ENCODE measurements at places on chromosomes 5 and 9.
A peak's percentile ranks its signal among the peaks of the same experiment; 100 is the strongest.

- DNase-seq: no peak
Observed at GRCh38 chr9:35972093-35972492, 14.1 kb upstream of the OR2S2 start.

DNA sequence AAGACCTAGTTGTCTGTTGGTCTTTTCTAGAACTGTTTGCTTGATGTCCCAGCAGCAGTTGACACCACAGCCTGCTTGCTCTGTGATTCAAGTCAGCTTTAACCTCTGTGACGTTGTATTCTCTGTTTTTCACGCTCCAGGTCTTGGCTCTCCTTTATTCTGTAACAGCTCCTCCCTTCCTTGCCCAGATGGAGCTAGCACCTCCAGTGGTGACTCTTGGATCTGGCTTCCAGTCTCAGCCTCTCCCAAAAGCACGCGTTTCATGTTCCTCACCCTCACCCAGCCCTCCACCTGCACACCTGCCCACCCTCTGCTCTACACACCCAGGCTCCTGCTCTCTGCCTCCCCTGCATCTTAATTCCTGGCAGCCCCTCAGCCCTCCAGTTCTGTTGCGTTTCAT is 50.6 kb downstream of the DMRT1 start:
- no peak for DNase-seq

- no peak for DNase-seq
Observed at GRCh38 chr5:158869854-158870253, 229.9 kb downstream of the EBF1 start.

- no peak for DNase-seq
Observed at GRCh38 chr5:124790895-124791732, 44.7 kb upstream of the ZNF608 start.

DNA sequence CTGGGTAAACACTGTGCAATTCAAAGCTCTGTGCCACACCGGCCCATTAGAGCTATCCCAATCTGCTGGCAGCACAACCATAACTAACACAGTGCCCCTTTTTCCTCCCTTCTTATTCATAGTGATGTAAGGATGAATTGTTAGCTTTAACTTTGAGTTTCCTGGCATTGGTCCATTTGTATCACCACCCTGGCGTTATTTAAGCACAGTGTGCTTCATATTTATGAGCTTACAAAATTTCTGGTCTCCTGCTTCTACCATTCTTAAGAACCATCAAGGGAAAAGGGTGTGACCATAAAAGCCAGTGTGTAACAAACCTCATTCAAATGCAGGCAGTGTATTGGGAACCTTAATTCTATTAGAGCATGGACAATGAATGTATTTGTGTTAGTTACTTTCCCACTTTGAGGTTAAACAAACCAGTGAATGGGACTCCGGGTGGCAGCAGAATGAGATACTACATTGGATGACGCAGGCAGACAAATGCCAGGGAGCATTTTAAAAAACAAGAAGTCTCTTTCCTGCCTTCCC is 222.6 kb downstream of the TMEM161B start:
- DNase-seq: no peak

DNA sequence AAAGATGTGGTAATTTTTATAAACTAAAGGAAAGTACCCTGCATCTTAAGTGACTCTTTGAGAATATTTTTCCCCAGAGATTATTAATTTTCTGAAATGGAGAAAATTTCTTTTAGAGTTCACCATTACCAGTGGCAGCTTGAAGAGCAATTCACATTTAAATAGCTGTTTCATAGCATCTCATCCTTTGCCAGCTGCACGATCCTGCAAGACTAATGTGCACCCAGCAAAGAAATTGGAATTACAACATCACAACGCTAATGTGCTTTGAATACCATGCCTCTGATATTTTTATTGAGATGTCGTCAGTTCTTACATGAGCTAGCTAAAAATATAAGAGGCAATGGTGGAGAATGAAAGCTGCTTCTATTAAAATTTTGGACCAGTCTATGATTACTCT is 423.5 kb downstream of the TAF11L14 start:
- no peak for DNase-seq

GRCh38 chr5:39658866-39659265 is 234.1 kb upstream of the DAB2 start:
- no peak for DNase-seq

- peak; percentile 37 for DNase-seq
Observed at GRCh38 chr5:112419164-112419985, at the start of gene EPB41L4A. Gene EPB41L4A (minus strand): TSS chr5:112419277. CDS start chr5:112419039, 238 bp downstream.

- no peak for DNase-seq
Observed at GRCh38 chr5:159678657-159679392, 237.5 kb upstream of the ADRA1B start.

Data from GM12865 (cell line).